Stimulated activated CD8-positive, alpha-beta memory T cell treated with anti-CD3 and anti-CD28 coated beads, Interleukin-2, amount 100 ng/mL, for 48 hours (primary cell): ENCODE measurements at places on chromosomes 16 and 17.
A peak's percentile ranks its signal among the peaks of the same experiment; 100 is the strongest.

- DNase-seq: no peak
Observed at GRCh38 chr17:37179893-37180292, 195.9 kb upstream of the C17orf78 start.

GRCh38 chr17:77882481-77883212, 75.9 kb upstream of the TNRC6C start:
- peak; percentile 58 for DNase-seq

DNA sequence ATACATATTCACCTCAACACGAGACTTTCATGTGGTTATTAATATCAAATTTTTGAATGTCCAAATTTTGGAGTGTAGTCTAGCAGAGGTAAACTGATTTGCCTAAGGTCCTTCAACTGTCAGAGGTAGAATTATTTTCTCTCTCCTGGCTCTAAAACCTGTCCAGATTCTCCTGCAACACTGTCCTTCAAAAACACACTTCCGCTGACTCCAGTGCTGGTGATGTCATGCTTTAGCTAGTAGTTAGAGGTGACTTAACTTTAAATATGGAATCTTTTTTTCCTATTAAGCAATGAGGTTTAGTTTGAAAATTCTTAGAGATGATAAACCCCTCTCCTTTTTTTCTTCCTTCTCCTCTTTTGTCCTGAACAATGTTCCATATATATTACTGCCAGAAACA, 10.8 kb upstream of the CBLN1 start:
- DNase-seq: no peak

GRCh38 chr16:82184213-82184612, 14.2 kb upstream of the MPHOSPH6 start:
- DNase-seq: no peak

DNA sequence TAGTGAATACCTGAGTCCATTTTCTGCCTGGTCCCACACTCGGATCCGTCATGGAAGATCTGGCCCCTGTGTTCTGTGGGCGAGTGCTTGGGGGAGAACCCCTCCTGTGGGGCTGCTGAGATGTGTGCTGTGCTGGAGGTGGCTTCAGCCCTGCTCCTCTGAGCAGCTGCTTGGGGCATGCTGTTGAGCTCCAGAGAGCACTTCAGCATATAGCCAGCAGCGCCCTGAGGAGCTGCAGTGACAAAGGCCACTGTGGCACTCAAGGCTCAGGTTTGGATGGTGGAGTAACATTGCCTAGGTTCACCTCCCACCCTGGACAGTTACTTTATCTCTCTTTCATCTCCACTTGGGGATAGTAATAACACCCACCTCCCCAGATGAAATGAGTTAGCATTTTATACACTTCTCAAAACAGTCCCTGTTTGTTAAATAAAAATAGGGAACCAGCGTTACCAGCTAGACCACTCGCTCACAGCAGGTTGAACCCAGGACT, 75.3 kb downstream of the KSR1 start:
- no peak for DNase-seq

- no peak for DNase-seq
Observed at GRCh38 chr17:57255182-57255775, 1.0 kb upstream of the MSI2 start.

DNA sequence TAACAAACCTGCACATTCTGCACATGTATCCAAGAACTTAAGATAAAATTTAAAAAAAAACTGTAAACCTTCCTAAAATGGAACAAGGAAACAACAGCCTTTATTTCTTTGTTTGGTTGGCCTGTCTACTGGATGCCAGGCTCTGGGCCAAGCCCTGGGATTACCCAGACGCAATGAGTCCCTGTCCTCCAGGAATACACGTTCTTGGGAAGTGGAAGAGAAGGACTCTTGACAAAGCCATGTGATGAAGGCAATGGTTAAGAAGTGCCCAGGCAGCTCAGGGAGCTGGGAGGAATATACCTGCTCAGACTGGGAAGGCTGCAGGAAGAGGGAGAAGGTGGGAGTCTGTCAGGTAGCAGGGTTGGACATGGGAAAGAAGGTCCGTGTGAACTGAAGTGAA, 115.4 kb downstream of the AXIN2 start:
- DNase-seq: no peak

DNA sequence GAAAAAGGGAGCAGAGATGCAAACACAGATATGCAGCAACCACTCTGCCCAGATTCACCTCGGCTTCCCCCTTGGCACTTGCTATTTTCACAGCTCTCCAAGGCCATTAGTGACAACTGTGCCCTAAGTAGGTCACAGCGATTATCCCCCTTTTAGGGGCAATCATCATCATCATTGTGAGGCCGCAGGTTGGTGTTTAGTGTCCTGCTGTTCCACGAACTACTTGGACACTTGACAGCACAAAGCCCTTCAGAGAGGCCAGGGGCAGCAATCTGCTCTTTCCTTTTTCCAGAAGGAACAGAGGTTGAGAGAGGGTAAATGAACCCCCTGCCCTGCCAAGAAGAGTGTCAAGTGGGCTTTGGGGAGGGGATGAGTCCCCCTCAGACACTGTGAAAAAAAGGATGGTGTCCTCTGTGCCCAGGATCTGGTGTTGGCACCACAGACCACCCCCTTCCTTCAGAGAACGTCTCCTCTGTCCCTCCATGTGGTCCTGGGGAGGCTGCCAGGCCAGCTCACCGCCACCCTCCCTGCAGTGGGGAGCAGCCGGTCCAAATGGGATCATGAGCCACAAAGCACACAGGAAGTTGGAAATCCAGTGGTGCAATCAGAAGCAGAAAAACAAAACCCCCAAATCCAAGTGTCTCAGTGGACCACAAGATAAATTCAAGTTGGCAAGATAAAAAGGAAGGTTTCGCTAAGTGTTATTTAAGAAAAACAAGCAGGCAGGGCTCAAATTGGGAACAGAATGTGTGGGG, 78.4 kb upstream of the MED9 start:
- DNase-seq: no peak

GRCh38 chr17:67051837-67052236, 7.5 kb downstream of the CACNG1 start:
- DNase-seq: no peak

GRCh38 chr17:48012151-48012520, 25.5 kb downstream of the COPZ2 start:
- DNase-seq: peak; percentile 61

DNA sequence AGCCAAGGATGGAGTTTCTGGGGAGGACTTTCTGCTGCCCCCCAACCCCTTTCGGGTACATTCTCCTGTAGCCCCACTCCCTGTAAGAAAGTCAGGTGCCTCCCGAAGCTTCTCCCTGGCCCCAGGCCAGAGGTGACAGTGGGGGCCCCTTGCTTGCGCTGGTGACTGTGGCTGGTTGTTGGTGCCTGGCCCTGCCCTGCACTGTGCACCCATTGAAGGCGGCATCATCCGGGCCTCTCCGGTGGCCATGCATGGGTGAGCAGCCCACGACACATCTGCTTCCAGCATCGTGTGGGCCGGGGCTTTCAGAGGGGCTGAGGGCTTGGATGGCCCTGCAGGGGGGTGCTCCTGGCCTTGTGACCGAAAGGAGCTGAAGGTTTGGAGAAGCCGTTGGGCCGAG, 297.0 kb downstream of the SEC14L1 start:
- no peak for DNase-seq

GRCh38 chr16:188674-189073, 8.4 kb downstream of the HBQ1 start:
- no peak for DNase-seq

GRCh38 chr17:67443931-67444595, 67.0 kb downstream of the PITPNC1 start:
- no peak for DNase-seq

DNA sequence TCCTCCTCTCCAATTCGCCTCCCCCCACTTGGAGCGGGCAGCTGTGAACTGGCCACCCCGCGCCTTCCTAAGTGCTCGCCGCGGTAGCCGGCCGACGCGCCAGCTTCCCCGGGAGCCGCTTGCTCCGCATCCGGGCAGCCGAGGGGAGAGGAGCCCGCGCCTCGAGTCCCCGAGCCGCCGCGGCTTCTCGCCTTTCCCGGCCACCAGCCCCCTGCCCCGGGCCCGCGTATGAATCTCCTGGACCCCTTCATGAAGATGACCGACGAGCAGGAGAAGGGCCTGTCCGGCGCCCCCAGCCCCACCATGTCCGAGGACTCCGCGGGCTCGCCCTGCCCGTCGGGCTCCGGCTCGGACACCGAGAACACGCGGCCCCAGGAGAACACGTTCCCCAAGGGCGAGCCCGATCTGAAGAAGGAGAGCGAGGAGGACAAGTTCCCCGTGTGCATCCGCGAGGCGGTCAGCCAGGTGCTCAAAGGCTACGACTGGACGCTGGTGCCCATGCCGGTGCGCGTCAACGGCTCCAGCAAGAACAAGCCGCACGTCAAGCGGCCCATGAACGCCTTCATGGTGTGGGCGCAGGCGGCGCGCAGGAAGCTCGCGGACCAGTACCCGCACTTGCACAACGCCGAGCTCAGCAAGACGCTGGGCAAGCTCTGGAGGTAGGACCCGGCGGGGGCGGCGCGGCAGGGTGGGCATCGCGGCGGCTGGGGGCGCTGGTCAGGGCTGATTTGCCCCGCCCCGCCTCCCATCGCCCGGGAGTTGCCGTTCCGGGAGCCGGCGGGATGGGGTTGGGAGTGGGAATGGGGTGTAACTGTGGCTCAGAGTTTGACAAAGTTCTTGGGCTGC, 567 bp downstream of the SOX9 start:
- no peak for DNase-seq

DNA sequence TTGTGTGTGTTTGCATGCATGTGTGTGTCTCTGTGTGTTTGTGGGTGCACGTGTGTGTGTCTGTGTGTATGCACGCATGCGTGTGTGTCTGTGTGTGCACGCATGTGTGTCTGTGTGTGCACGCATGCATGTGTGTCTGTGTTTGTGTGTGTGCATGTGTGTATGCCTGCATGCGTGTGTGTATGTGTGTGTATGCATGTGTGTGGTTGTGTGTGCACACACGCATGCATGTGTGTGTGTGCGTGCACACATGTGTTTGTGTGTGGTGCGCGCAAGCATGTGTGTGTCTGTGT, 239.9 kb upstream of the TNRC6C start:
- DNase-seq: no peak

- peak; percentile 63 for DNase-seq
Observed at GRCh38 chr17:65173284-65173793, 36.2 kb downstream of the RGS9 start.

DNA sequence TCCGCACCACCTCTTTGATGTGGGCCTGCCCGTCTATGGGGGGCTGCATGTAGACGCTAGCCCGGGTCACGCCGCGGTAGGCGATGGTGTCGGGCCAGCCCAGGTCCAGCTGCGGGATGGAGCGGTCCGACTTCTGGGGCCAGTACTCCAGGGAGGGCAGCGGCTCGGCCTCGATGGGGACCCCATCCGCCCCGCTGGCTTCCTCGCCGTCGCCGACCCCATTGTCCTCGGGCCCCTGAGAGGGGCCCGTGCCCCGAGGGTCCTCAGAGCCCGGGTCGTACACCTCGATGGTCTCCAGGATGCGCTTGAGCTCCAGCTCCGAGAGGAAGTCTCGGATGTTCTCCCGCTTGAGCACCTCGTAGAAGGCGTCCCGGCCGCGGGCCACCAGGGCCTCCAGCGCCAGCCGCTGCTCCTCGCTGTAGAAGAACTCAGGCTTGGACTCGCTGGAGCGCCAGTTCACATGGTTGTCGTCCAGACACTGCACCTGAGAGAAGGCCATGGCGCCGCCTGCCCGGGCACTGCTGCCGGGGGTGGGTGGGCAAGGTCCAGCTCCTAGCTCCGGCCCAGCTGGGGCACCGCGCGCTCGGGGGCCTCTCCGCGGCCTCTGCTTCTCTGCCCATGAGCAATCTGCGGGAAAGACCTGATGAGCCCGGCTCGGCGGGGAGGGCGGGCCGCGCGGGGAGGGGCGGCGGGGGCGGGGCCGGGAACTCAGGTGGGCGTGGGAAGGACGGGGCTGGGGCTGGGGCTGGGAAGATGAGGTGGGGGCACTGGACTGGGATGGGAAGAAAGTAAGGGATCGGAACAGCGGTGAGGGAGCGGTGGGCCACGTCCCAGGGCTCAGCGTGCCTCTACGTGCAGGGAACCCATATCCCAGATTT, 782 bp downstream of the FAM83G start:
- DNase-seq: peak; percentile 23

DNA sequence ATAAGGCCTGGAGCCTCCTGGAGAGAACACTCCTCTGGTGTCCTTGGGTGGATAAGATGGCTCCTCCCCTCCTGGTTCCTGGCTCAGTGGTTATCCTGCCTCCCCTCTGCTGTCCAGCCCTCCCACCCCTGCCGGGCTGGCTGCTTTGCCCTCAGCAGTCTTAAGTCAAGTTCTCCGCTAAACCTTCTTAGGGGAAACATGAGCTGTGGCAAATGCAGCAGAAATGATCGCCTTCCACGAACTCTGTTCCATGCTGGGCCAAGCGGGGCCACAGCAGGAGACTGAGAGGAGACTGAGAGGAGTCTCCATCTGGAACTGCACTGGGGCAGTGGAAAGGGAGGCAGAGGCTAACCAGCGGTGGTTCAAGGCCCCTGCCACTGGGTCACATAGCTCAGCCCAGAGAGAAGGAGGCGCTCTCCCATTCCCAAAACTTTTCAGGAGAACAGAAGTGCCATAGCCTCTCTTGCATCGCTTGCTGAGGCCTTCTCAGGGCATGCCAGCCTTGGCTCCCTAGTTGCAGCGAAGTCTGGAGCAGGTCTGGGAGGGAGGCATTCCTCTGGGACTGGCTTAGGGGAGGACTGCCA, 26.9 kb downstream of the TNS4 start:
- no peak for DNase-seq

DNA sequence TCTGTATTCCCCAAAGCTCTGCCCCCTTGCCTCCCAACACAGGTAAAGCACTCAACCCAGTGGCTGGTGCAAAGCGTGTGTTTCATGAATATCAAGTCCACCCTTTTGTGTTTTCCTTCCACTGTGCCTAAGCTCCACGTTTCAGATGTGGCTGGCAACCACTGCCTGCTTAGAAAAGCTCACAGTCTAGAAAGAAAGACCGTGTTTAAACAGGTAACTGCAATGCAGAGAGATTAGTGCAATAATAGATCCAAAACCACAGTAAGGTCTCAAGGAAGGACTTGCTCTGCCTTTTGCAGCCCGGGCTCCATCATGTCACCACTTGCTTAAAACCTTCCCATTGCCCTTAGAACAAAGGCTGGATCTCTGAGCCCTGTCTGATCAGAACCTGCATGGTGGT, 240.2 kb upstream of the C16orf82 start:
- no peak for DNase-seq

DNA sequence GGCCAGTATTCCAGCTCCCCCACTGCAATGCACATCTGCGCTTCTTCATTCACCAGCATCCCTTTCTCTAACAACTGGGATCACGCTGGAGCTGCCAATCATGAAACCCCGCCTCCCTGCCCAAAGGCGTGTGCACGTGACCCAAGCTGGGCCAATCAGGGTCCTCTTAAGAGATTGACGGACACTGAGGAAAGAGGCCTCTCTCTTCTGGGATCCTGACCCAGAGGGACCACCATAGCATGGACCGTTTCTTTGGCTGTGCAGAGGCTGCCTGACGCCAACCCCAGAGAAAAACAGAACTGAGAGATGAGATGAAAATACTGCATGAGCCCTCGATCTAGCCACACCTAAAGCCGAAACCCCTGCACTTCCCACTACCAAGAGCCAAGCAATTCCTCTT, 32.0 kb downstream of the COTL1 start:
- DNase-seq: no peak

- DNase-seq: no peak
Observed at GRCh38 chr16:3807425-3808123, 72.9 kb downstream of the CREBBP start.

GRCh38 chr16:9665851-9666271, 516.4 kb downstream of the GRIN2A start:
- DNase-seq: no peak
